ENCODE measurements at places on chromosomes 13 and 19.

DNA sequence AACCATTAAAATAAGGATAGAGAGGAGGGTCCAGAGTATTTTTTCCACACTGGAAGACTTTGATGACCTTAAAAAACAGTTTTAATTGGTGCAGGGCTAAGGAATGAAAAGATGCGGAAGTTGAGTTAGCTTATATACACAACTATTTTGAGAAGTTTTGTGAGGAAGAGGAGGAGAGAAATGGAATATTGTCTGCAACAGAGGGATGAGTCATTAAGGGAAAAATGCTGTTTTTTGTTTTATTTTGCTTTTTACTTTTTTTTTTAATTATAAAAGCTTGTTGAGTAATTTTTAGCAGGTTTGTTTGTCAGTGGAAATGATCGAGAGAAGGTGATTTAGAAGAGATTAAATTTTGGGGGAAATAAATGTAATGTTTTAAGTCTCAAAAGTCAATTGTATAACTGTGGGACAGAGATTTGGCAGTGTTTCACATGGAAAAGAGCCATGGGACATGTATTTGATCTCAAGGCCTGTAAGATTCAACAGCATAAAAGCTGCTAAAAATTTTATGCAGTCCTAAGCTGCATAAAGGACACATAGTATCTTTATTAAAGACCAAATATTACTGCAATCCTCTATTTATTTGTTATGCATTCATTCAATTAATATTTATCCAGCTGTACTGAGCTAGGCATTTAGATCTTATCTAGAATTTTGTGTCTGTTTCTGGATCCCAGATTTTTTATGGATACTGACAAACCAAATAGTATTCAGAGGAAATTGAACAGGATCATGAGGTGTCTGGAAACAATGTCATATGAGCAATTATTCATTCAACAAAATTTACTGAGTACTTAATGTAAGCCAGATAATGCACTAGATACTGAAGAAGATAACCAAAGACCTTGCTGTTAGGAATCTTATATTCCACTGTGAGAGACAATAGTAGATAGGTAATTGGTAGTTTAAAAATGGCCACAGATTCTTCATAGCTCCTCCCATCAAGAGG, 72.7 kb downstream of the DNAJC15 start:
- no peak for DNase-seq

GRCh38 chr19:49213791-49214190, 56.2 kb downstream of the TRPM4 start:
- DNase-seq: no peak

GRCh38 chr19:954672-955494, 29.0 kb downstream of the ARID3A start:
- no peak for DNase-seq

- DNase-seq: no peak
Observed at GRCh38 chr13:32033744-32034143, 2.2 kb downstream of the FRY start.

- no peak for DNase-seq
Observed at GRCh38 chr13:41848435-41849255, 112.3 kb downstream of the VWA8 start.

DNA sequence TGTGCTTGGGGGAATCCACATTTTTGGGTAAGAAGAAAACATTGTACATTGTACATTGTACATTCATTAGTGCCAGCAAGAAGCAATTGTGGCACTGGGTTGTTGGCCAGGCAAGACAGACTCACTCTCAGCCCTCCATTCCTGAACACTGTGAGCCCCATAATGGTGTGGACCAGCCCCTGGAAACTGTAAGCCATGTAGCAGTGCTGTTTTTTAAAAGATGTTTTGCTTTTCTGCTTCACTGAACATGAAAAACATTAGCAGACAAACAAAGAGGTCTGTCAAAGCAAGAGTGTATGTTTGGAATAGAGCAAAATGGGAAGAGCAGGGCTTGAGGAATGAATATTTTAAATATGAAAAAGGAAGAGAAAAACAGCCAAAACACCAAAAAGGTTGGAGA, 39.1 kb upstream of the IL17D start:
- DNase-seq: no peak
